ENCODE measurements at places on chromosomes 12 and 14.

- DNase-seq = no peak
Measured at GRCh38 chr14:70881549-70882177, 25.6 kb upstream of the PCNX1 start.

DNA sequence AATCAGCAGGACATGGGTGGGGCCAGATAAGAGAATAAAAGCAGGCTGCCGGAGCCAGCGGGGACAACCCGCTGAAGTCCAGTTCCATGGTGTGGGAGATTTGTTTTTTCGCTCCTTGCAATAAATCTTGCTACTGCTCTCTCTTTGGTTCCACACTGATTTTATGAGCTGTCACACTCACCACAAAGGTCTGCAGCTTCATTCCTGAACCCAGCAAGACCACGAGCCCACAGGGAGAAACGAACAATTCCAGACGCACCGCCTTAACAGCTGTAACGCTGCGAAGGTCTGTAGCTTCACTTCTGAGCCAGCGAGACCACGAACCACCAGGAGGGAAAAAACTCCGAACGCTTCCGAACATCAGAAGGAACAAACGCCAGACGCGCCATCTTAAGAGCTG, 2.8 kb upstream of the CNIH1 start:
- no peak for DNase-seq

DNA sequence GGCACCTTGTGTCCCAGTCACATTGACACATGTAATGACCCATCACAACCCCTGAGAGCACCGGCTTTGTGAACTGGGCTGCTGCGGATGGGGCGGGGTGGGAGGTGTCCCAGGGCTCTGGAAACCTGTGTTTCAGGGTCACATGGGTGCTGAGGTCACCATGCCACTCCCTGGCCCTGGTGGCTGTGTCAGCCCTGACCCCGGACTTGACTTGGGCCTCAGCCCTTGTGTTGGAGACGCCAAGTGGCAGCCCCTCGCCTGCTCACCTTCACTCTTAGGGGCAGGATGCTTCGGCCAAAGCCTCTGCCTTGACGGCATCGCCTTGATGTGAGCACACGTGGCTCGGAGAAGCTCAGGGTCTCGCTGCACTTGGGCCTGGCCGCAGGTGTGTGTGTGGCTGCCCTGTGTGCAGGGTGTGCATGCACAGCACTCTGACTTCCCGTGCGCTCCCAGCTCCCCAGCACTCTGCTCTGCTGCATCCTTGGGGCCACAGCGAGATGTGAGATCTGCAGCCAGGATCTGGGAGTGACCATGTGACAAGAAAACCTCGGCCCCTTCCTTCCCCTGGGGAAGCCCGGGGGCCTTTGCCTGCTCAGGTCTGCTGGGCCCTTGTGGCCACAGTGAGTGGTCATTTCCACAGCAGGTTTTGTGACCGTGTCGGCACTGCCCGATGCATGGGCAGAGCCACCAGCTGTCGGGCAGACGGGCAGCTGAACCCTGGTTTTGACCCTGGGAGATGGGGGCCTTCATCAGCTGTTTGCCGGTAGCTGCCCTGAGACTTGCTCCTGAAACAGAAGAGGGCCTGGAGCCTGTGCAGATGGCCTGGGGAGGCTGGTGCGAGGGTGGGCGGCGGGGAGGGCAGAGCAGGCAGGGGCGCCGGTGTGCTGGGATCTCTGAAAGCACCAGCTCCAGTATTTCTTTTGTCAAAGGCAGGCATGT, 167.4 kb downstream of the KIF26A start:
- no peak for DNase-seq

DNA sequence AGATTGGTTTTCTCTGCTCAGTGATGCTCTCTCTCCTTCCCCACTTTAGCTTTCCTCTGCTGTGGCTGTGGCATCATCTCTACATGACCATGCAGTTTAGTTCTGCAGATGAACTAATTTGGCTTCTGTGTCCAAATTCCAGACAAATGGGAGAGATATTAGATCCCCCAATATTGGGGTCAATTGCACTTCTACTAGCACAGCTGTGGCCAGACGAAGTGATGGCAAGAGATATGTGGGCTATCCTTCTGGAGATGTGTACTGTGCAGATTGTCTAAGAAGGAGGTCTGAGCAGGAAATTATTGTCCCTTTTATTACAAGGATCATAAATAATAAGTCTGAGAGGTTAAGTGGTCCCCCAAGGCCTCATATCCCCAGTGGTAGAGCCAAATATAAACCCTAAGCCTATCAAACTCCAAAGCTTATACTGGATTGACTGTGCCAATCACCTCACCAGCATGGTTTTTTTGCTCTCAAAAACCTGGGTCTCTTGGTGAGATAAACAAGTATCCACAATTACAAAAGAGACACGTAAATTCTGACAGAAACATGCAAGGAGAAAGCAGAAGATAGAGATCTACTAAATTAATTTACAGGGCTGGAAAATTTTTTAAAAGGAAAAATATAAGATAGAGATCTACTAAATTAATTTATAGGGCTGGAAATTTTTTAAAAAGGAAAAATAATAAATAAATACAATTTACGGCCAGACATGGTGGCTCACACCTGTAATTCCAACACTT, 29.1 kb upstream of the GCH1 start:
- no peak for DNase-seq

GRCh38 chr12:113818283-113818682, 147.8 kb downstream of the RBM19 start:
- DNase-seq = no peak

GRCh38 chr14:49512147-49512551, 74.0 kb downstream of the RPS29 start:
- DNase-seq = no peak
